Anterior cingulate cortex (tissue), 58 donors: ENCODE measurements at places on chromosomes 12 and 14.

DNA sequence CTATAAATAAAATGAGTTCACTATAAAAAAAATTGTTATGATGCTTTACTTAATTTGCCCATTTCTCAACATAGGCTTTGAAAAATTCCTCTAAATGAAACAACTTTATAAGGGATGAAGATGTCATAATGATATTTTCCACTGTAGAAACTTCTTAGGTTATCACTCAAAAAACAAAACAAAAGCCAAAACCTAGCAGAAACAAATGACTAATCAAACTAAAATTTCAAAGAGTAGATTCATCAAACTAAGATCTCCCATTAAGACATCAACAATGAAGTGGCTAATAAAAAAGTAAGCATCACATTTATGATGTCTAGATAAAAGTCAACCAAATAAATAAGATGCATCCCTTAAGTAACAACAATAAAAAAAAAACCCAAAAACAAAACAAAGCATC lies 36.9 kb upstream of the TTC7B start:
- no peak for DNase-seq

DNA sequence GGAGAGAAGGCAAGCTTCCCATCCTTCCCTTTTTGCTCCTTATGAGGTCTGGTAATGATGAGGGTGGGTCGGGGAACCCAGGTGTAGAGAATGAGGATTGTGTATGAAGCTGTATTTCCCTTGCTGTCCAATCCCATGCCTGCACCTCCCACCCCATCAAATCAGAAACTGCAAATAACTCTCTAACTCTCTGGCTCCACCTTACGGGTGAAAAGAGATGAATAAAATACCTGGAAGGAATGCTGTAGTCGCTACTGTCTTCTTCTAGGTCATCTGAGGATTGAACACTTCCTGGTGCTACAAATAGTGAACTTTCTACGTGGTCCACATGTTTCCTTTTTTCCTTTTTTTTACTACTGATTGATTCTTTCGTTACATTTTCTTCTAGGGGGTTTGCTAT lies 38.9 kb upstream of the DICER1 start:
- no peak for DNase-seq

- DNase-seq = no peak
These were observed 265.7 kb upstream of the MGAT4C start for GRCh38 chr12:86521870-86522269.

DNA sequence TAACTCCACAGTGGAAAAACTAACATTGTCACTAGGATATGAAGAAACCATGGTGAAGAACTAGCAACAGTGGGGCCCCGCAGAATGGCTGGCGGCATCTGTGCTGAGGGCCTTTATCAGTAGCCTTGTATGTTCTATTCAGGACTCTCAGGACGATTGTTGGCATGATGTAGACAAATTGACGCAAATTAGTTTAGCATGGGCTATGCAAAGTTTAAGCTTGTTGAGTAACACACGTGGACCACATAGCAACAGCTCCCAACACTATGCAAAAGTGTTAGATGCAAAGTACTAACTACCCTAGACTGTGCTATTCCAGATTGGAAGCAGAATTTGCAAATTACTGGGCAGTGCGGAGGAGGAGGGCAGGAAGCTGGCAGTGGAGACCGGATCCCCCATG lies 38.2 kb upstream of the TMEM263 start:
- DNase-seq = no peak

- DNase-seq = no peak
These were observed 226.1 kb downstream of the FOXN3 start for GRCh38 chr14:89190765-89191513.

DNA sequence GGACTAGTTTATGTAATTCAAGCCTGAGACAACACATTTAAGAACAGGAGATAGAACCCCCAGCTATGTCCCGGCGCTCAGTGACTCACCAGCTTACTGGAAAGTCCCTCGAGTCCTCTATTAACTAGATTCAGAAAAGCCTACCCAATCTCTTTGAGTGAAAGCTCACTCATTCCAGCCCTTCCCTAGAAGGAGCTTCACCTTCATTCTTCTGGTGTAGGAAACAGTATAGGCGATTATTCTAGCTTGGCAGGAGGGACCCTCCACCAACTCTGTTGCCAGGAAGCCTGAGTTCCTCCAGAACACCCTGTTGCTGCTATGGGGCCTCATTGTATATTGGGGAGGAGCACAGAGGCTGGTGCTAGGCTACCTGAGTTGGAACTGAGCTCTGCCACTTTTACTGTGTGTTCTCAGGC lies 57.2 kb upstream of the AEBP2 start:
- DNase-seq = no peak

GRCh38 chr14:74945261-74945851 lies 10.0 kb downstream of the PGF start:
- DNase-seq = no peak

DNA sequence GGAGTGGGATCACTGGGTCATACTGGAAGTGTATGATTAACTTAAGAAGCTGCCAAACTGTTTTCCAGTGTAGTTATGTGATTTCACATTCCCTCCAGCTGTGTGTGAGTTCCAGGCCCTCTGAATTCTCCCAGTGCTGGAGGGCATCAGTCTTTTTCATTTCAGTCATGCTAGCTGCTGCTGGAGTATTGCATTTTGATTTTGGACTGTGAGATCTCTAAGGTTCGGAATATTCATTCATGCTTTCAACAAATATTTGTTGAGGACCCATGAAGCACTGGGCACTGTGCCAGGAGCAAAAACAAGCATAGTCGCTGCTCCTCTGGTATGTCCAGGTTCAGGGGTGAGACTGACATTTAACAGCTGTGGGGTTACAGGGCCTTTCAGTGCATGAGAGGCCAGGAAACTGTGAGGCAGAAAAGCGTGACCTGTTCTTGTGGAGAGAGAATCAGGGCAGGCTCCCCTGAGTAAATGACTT lies 133.2 kb downstream of the SCARB1 start:
- no peak for DNase-seq

DNA sequence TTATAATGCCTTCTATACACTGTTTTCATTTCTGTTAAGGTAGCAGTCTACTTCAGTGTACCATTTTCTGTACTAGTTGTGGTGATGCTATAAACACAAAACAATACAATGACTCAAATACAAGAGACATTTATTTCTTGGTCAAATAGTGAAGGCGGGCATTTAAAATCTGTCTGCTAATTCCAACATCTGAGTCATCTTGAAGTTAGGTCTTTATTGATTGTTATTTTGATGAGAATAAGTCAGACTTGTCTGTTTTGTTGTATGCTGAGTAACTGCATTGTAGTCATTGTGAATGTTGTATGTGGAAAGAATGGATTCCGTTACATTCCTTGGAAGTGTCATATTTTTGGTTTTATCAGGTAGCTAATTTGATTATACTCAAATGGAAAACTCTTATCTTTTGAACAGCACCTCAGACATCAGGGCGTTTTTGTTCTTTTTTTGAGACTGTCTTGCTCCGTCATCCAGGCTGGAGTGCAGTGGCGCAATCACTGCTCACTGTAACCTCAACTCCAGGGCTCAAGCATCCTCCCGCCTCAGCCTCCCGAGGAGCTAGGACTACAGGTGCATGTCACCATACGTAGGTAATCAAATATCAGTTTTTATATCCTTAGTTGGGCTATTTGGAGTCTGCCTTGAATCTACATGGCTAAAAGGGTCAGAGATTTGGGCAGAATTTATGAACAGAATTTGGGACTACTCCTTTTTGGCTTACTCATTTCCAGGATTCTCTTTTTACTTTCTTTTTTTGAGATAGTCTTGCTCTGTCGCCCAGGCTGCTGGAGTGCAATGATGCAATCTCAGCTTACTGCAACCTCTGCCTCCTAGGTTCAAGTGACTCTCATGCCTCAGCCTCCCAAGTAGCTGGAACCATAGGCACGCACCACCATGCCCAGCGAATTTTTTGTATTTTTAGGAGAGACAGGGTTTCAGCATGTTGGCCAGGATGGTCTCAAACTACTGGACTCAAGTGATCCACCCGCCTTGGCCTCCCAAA lies 56.8 kb downstream of the PAPLN start:
- DNase-seq = no peak

DNA sequence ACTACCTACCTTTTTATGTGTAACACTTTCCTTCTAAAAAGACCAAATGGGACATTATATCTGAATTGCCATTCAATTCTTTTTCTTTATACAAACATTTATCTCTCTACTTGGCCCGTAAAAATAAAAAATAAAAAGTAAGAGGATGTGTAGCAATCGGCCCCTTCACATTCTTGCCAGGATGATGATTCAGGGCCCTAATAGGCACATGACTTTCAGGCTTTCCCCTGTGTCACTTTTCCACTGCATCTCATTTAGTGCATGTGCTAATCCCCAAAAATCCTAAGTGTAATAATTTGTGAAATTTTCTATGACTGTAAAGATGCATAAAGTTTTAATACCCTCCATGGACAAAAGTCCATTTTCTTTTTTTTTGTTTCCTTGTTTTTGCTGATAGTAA lies 23.0 kb upstream of the ATP2B1 start:
- no peak for DNase-seq

DNA sequence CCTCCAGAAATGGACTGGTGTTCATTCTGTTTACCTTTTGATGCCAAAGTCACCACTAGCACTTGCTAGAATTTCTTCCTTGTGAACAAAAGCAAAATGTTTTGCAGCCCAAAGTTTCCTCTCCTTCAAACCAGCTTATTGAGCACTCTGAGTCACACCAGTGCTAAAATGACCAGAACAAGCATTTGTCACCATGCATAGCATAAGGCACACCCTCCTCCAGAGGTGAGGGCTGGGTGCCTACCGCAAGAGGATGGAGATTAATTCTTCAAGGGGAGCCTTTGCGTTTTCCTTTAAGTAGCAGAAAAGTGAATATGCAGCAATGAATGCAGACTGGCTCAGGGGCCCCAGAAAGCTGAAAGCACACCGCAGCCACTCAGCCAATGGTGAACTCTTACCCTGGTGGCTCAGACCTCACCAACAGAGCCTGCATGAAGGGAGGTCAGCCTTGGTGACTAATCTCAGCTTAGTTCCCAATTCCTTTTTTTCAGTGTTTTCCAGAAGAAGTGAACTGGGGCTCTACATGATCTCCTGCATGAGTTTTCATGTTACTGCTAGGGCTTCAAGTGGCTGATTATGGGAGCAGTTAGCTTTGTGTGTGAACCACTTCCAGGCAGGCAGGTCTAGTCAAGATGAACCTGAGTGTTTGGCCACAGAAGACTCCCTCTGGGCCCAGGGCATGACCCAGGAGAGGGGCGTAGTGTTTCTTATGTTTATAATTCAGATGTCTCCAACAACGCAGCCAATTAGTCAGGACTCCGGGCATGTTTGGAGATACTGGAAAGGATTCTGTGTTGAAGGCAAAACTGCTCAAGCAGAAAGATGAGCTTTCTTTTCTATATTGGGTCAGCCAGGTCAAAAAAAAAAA lies 96.3 kb downstream of the PAX9 start:
- DNase-seq = no peak

GRCh38 chr12:47935184-47935583 lies 28.2 kb upstream of the TMEM106C start:
- DNase-seq = no peak

- DNase-seq = no peak
These were observed 18.5 kb downstream of the MAP3K12 start for GRCh38 chr12:53480491-53481442.

GRCh38 chr14:62420847-62421246 lies 624.4 kb downstream of the KCNH5 start:
- DNase-seq = no peak

- DNase-seq = no peak
These were observed 38.4 kb upstream of the BCL2L14 start for GRCh38 chr12:12032260-12032791.

DNA sequence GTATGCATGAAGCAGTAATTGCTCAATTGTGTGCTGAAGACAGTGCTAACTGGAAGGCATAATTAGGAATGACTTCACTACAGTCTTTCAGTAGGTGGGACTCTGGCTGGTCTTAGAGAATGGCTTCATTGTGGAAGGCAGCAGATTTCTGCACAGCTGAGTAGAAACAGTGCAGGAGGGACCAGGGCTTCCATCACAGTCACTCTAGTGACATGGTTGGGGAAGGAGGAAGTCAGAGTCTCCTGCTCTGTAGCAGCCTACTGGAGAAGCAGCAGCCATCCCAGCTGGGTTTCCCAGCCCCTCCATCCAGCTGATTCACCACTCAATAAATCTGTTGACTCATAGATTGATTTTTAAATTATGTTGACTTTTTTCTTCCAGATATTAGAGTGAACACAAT lies 80.6 kb upstream of the DBX2 start:
- DNase-seq = no peak

- no peak for DNase-seq
These were observed 6.0 kb downstream of the NYNRIN start for GRCh38 chr14:24404814-24405213.

- DNase-seq = no peak
These were observed 144.6 kb downstream of the TTC7B start for GRCh38 chr14:90671382-90672234.

DNA sequence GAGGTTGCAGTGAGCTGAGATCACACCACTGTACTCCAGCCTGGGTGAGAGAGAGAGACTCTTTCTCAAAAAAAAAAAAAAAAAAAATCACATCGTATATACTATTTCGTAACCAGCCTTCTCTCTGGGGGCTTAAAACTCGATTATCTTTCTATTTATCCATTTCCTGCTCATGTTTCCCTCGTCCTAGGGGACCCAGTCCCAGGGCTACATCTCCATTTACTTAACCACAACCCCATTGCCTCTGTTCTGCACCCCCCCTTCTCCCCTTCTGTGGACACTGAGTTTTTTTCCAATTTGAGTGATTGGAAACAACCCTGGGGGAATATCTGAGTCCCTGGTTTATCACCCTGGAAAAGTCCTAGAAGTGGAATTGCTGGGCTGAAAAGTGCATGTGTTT lies 36.2 kb upstream of the YY1 start:
- no peak for DNase-seq

GRCh38 chr14:55607386-55607785 lies 27.4 kb downstream of the KTN1 start:
- no peak for DNase-seq

DNA sequence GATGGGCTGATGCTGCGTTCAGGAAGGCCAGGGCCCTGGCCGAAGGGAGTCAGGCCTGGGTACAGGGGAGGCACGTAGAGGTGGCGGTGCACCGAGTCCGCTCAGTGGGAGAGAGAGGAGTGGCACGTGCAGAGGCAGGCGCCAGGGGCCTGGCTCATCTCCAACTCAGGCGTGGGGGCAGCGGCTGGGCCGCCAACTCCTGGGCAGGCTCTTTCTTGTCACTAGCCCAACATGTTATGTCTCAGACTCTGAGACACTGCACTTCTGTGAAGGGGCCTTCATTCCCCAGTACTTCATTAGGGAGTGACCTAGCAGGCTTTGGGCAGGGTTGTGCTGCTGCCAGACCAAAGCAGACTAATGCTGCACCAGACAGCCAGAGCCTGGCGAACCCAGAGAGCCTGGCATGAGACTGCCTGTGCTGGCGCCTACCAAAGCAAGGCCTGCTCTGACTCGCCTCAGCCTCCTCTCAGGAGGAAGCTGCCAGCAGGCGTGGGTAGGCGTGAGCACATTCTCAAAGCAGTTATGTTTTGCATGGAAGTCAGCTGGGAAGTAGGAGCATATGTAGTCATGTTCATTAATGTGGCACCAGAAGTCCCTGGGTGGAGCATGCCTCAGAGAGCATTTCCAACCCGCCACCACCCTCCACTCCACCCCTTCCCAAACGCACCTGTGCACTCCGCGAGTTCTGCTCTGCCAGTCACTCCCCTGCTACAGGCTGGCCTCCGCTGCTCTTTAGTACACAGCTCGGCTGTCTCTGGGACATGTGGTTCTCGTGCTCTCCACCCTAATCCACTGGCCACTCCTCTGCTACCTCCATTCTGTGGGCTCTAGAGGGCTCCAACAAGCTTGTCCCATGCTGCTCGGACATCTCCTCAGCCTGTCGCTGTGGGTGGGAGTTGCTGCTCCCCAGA lies 9.7 kb downstream of the CKB start:
- peak; percentile 37 for DNase-seq

- no peak for DNase-seq
These were observed 43.5 kb upstream of the NOS1 start for GRCh38 chr12:117404940-117405339.

- DNase-seq = no peak
These were observed 583.7 kb upstream of the LRFN5 start for GRCh38 chr14:41022932-41023331.
